ENCODE measurements at places on chromosomes 4 and X.

DNA sequence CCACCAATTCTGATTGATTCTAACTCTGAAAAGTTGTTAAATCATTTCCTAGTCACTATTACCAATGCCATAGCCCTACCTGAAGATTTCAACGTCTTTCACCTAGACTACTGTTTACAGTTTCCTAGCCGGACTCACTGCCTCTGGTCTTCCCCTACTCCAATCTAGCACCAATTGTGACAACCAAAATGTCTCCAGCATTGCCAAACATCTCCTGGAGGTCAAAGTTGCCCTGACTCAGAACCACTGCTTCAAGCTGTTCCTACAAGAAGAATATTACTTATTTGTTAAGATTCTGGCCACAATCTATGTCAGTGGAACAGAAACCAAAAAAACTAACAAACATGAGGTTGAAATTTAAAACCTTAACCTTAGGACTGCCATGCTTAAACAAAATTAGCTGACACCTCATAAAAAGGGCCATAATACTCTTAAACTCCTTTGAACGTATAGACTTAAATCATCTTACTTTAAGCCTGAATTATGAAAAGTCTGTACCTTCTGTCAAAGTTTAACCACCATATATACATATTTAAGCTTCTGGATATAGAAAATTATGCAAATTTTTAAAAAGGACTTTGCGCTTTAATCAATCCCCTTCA is 2.1 kb downstream of the PDS5A start:
- DNase-seq, result no peak

- DNase-seq, result no peak
These were observed 342.9 kb upstream of the ADGRL3 start for GRCh38 chr4:60857130-60857753.

DNA sequence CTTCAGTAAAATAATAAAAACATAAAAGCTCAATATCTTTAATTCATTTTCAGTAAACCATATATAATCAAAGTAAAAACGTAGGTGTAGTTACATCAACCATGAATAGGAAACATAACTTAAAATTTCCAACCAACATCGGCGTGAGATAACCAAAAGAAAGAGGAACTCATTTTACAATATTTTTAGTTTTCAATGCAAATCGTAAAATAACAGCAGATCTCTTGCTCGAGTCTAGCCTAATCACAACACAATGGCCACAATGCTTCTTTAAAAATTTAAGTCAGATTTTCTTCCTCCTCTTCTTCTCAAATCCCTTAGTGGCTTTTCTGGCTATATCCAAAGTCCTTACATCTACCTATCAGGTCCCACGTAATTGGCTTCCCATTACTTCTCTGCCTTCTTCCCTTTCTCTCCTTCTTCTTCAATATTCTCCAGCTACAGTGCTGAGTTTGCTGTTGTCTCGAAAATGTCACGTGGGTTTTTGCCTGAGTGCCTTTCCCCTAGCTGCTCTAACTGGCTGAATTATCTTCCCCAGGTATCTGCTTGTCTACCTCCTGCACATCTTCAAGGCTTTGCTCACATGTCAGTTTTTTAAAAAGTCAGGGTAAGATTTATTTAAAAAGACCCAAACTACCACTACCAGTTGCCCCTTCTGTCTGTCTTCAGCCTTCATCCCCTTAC is 90.9 kb upstream of the BANK1 start:
- no peak for DNase-seq

DNA sequence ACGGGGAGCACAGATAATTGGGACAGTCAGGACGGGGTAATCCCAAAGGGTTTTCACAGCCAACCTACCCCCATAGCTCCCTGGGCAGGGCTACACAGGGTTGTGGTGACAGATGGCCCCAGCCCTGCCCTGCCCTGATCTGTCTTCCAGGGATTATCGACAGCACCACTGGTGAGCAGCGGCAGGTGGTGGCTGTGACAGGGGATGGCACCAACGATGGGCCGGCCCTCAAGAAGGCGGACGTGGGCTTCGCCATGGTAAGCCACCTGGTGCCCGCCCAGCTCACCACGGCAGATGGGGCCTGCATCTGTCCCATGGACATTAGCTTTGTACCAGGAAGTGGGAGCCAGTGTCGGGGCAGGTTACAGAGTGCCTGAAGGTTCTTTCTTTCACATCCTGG is 39.3 kb downstream of the ATP2B3 start:
- no peak for DNase-seq

GRCh38 chrX:12955882-12956703 is 18.8 kb upstream of the TMSB4X start:
- DNase-seq, result peak; percentile 49

DNA sequence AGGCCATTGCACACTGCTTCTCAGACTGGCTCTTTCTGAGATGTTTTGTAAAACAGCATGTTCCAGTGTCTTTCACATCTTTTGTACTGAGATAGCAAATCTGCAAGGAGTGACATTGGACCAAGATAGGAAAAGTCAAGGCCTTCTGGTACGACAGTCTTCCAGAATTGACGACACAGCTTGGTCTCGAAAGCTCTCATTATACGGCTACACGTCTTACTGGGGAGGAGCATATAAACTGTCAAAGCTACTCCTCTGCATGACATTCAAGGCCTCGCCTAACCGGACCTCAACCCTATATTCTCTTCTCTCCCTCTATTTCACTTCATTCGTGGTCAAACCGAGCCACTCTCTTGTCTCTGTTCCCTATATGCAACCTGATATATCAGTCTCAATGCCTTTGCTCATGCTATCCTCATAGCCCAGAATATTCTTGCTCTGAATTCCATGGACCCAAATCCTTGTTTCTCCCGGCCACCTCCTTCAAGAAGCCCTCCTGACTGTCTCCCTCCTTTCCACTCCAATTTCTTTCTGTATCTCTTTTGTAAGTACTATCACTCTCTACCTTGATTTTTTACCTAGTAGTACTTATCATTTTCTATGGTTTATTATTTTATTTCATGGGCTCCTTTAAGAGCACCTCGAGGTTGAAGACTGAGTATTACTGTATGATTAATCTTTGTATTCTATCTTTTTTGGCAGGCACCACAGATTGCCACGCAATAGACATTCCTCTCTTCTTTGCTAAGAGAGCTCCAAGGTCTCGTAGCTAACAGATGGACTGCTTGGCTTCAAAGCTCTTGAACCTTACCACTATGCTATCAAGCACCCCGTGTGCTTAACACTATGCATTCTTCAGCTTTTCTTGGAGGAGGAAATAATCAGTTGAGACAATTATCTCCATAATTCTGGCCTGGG is 35.1 kb downstream of the RBM47 start:
- no peak for DNase-seq

DNA sequence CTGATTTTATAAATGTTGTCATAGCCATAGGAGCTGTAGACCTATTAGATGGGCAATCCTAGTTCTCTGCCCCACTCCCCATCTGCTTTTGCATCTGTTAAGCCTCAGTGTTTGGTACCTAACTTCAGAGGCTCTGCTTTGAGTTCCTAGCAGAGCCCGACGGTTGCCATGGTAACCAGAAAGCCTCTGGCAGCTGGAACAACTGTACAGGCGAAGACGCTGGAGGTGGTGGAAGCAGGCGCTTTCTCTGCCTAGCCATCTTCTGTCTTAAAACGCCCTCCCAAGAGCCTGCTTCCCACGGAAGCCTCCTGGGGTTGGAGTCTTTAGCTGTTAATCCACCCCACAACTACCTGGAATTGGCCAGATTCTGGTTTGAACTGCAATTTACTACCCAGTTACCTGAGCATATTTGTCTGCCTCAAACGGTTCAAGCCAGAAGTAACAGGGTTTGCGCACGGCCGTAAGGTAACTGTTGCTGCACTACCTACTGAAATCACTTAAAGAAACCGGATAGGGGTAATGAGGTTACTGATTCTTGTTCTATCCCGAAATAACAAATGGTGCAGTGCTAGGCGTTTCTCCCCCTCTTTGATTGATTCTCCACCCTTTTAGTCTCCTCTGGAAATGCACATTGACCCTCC is 1.0 kb upstream of the GABRG1 start:
- DNase-seq, result no peak

DNA sequence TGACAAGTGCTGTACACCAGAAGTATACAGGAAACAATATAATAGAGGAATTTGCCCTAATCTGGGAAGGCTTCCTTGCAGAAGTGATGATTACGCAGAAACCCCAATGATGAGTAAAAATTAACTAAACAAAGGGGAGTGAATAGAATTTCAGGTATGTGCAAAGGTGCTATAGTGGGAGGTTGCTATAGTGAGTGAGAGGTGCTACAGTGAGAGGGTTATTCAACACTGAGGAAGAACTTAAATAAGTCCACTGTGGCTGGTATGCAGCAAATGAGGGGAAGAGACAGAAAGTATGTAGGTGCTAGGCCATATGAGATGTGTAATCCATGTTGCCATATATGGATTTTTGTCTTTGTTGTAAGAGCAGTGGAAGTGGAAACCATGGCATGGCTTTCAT is 69.5 kb downstream of the TRIM2 start:
- no peak for DNase-seq
